ENCODE measurements at places on chromosomes 12 and 14. TPM values are rescaled to one million over a fixed set of nuclear protein-coding genes. Genes with fewer than 3 reads are reported as not detected.

CACNA2D4 gene
- polyA plus RNA-seq, result 0.44 TPM

SART3 gene
- polyA plus RNA-seq, result 16.0 TPM

TBX5 gene
- polyA plus RNA-seq, result not detected

LGR5 gene
- polyA plus RNA-seq, result 0.13 TPM

KRT83 gene
- not detected for polyA plus RNA-seq

DNA sequence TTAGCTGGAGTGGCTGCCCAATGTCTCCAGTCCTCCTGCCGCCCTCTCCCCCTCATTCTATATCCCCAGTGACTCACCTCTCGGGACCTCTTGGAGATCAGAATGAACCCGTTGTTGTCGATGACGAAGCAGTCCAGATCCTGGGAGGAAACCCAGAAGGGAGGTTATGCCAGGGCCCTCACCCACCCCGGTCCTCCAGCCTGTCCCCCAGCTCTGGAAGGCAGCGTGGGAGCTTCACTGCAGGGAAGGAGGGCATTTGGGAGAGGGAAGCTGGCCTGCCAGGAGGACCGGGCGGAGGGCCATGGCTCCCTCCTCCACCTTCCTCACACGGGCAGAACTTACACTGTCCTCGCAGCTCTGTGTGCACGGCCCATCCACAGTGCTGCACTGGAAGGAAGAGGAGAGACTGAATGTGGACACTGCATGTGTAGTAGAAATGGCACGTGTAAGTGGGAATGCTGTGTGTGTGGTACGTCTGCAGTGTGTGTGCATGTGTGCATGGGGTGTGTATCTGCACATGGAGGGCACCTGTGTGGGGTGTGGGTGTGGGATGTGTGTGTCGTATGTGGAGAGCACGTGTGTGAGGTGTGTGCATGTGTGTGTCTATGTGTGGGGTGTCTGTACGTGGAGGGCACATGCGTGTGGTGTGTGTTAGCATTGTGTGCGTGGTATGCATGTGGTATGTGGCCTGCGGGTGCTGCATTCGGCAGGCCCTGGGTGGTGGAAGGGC is 10.0 kb upstream of the LRTM2 start:
- DNase-seq, result no peak

GRCh38 chr14:68775614-68776126 is 17.2 kb downstream of the ZFP36L1 start:
- DNase-seq, result no peak

DNA sequence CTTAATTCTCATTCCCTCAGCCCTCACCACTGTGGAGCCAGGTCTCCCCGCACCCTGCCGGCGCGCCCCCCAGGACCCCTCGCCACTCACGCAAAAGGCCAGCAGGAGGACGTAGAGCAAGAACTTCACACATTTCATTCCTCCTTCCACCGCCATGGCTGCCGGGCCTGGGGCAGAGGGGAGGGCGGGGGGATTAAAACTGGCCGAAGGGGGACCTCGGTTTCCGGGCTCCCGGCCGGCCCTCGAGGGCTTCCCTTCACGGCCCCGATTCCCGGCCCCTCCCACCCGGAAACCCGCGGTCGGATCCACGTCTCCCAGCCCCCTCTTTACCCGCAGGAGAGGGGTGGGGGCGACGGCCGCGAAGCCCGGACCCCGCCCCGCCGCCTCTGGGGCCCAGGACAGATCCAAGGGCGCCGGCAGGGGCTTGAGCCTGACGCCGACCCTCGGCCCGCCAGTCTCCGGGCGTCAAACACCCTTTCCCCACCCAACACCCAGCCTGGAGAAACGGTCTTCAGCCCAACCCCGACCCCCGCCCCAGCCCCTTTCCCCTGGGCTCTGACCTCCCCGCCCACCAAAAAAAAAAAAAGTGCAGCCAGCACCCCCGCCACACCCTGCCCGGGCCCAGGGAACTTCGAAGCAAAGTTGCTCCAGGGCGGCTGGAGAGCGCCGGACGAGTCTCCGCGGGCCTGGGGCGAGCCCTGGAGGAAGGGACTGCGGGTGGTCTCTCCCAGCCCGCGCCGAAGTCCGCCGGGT is 447 bp downstream of the CD63 start:
- DNase-seq, result no peak

DNA sequence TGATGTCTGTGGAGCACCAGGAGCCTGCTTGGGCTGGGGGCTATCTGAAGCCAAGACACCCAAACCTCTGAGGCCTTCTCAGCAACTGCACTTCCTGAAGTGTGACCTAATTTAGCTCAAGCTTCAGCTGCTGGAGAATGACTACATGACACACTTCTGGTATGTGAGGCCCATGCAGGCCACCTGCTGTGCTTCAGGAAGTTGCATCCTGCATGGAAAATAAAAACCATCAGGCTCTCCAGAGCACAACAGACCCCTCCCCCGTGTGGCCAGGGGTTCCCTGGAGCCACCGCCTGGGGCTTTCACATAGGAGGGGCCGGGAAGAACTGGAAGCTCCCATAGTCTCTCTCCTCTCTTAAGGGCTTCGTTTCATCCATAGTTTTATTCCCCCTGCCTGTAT is 217.7 kb downstream of the SLC15A4 start:
- no peak for DNase-seq

GRCh38 chr12:116684891-116685290 is 53.0 kb downstream of the SPRING1 start:
- DNase-seq, result no peak

- no peak for DNase-seq
Observed at GRCh38 chr14:30551460-30551859, 7.5 kb upstream of the G2E3 start.

- DNase-seq, result no peak
Observed at GRCh38 chr12:4991373-4991772, 52.3 kb upstream of the KCNA5 start.

DNA sequence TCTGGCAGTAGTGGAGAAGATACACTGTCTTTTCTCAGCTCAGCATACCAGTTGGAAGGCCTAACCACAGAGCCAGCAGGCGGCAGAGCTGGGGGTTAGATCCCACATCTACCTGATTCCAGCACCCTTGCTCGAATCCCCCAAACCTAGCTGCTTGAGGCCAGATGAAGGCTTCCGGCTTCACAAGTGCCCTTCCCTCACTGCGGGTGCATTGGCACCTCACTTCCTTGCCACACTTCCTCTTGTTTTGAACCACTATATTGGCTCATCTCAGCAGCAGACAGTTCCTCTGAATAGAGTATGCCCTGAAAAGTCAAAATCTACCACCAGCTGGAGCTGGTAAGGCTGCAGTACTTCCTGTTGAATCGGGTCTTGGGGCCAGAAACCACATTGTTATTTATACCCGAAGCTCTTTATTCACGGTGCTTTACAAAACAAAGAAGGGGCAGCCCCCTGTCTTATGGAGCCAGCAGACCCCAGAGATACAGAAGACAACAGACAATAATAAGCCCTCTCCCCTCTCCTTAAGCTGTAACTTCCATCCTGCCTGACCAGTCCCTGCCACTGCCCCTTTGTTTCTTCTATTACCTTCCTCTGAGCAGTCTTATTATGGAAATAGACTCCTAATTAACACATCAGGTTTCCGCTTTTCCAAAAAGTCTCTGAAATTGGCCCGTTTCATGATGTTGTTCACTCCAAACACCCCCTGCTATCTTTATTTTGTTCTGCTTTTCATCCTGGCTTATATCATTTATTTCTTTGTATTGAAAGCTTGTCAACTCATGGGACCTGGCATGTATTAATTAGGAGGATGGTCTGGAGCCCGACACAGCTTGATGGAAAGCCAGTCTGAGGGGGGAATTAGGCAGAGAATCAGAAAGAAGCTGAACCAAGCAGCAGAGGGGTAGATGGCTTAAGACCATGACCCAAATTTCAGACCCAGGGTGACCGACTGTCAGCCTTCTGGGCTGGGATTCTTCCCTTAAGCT is 233.5 kb downstream of the EFCAB11 start:
- DNase-seq, result no peak

DNA sequence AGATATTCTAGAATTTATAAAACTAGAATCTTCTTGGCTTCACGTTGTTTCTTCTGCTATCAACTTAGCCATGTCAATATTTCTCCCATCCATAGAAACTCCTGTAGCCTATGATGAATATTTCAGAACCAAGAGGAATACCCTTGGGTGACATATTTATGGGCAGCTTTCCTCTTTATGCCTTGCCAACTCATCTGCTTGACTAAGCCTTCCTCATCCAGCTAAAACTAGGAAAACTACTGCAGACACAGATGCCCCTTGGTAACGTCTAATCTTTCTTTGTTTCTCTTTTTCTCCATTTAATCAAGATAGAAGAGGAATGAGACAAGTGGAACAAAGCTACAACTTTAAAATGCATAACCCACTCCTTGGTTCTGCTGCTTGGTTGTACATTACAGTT is 6.3 kb downstream of the GOLT1B start:
- DNase-seq, result no peak

GRCh38 chr14:94054401-94054800 is 26.6 kb downstream of the DDX24 start:
- no peak for DNase-seq

- no peak for DNase-seq
Observed at GRCh38 chr14:54338696-54339317, 58.0 kb upstream of the CDKN3 start.

DNA sequence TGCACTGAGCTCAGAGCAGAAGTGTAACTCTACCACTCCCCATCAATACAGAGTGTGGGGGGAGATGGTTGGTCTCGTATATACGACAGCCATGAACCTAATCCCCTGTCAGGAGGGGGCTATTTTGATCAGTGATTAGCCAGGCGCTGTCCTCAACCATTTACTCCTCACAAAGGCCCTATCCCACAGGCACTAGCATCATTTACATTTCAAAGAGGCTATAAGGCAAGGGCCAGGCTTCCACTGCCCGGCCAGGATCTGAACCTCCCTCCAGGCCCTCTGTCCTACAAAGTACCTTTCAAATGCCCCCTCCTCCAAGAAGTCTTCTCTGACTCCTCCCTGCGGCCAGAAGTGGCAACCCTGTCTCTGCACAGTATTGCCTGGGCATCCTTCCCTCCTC is 74.7 kb downstream of the ITPK1 start:
- DNase-seq, result no peak
